Activated T-helper 2 cell treated with anti-CD3 and anti-CD28 coated beads, Interferon-gamma antibody, Interleukin-2, Interleukin-4, amounts not matched to agents 10 μg/mL and 5 μg/mL and 100 μg/mL, durations not matched to agents 14 hours and 24 hours and 36 hours (primary cell): ENCODE measurements at places on chromosomes 5 and 9. TPM values are rescaled to one million over a fixed set of nuclear protein-coding genes. Genes with fewer than 3 reads are reported as not detected.

- no peak for DNase-seq
- no peaks in the 10 kb centered on the region for H3K36me3 ChIP-seq
- peaks cover 2% of the 10 kb centered on the region for H3K27me3 ChIP-seq
- peaks cover 4% of the 10 kb centered on the region for H3K4me1 ChIP-seq
These were observed 122.9 kb upstream of the DAB2 start for GRCh38 chr5:39547553-39548154.

- H3K27ac ChIP-seq, result no peak overlapping the region
- H3K4me1 ChIP-seq, result peaks cover 9% of the 10 kb centered on the region
- peaks cover 19% of the 10 kb centered on the region for H3K36me3 ChIP-seq
- no peak for DNase-seq
- H3K4me3 ChIP-seq, result no peak overlapping the region
These were observed 36.9 kb downstream of the SCAI start for GRCh38 chr9:125106285-125106893.

DNA sequence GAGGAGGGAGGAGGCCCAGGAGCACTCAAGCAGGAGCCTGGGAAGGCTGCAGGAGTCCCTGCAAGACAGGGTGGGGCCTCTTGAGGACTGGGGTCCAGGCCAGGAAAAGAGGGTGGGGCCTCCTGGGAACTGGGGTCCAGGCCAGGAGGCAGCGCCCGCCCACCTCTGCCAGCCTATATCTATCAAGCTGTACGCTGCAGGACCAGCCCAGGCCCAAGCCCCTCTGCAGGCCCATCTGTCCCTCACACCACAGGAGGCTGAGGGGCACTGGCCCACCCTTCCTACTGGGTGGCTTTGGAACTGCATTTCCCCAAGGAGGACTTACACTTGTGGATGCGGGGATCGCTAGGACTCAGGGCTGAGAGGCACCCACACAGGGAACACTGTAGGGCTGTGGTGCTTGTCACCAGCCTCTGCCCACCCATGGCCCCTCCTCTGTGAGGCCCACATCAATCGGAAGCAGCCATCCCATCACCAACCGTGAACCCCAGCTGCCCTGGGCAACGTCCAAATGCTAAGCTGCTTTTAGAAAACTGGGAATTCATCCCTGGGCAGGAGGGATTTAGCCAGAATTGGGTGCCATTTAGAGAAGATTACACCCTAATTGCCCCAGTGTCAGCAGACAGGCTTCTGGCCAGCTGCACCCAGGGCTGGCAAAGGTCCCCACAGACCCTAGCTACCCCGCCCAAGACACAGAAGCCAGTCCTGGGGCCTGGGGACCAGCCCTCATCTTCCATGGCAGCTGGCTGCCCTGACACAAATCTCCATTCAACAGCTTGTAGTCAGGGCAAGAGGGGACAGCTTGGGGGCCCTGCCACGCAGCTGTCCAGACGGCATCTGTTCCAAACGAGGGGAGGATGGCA, 15.3 kb downstream of the BICD2 start:
- H3K27me3 ChIP-seq, result no peaks in the 10 kb centered on the region
- no peak overlapping the region for H3K4me3 ChIP-seq
- no peak for DNase-seq
- peaks cover 4% of the 10 kb centered on the region for H3K36me3 ChIP-seq

DNA sequence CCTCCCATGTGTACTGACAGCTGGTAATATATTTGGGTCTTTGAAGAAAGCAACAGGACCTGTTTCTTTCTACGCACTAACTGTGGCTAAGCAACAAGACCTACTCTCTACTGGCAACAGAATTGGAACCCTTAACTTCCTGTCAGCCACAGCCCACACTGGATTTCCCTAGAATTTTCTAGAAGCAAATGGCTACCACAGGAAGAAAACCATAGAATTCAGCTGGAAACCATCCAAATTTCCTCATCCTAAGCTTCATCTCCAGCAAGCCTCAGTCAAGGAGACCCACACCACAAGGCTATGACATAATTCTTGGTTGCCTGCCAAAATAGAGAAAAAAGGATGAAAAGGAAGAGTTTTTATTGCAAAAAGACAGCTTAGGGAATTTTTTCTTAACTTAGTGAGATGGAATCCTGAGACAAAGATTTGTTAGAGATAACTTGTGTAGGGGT, 171.8 kb upstream of the TNC start:
- no peaks in the 10 kb centered on the region for H3K4me1 ChIP-seq
- DNase-seq, result no peak
- no peaks in the 10 kb centered on the region for H3K27me3 ChIP-seq
- no peaks in the 10 kb centered on the region for H3K36me3 ChIP-seq
- no peak overlapping the region for H3K27ac ChIP-seq
- H3K4me3 ChIP-seq, result no peak overlapping the region

- no peak overlapping the region for H3K4me3 ChIP-seq
- peaks cover 15% of the 10 kb centered on the region for H3K27me3 ChIP-seq
- no peaks in the 10 kb centered on the region for H3K4me1 ChIP-seq
- H3K36me3 ChIP-seq, result no peaks in the 10 kb centered on the region
These were observed 98.0 kb downstream of the ENC1 start for GRCh38 chr5:74542482-74542881.

- no peaks in the 10 kb centered on the region for H3K36me3 ChIP-seq
- DNase-seq, result no peak
- H3K27me3 ChIP-seq, result no peaks in the 10 kb centered on the region
- no peak overlapping the region for H3K4me3 ChIP-seq
These were observed 31.2 kb upstream of the MROH2B start for GRCh38 chr5:41102341-41102740.

DNA sequence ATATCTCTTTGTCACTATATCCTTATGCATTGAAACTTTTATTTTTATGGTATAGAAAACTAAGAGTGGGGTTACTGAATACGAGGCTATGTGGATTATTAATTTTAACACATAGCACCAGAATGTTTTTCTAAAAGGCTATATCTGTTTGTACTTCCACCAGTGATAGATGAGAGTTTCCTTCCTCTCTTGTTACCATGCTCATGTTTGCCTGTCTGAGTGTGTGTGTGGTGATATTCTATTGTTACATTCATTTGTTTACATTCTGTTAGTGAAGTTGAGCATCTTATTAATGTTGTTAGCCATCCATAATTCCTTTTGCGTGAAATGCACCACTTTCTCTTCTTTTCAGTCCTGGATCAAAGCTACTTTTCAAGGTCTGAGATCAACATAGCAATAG, 54.1 kb upstream of the ALDH1A1 start:
- H3K4me3 ChIP-seq, result no peak overlapping the region
- no peak for DNase-seq
- no peaks in the 10 kb centered on the region for H3K36me3 ChIP-seq
- no peaks in the 10 kb centered on the region for H3K4me1 ChIP-seq
- peaks cover 9% of the 10 kb centered on the region for H3K27me3 ChIP-seq

- no peak overlapping the region for H3K27ac ChIP-seq
- DNase-seq, result no peak
- peaks cover 68% of the 10 kb centered on the region for H3K36me3 ChIP-seq
- H3K4me1 ChIP-seq, result peaks cover 19% of the 10 kb centered on the region
- no peaks in the 10 kb centered on the region for H3K27me3 ChIP-seq
These were observed 19.1 kb downstream of the STX17 start for GRCh38 chr9:99925541-99925940.

DNA sequence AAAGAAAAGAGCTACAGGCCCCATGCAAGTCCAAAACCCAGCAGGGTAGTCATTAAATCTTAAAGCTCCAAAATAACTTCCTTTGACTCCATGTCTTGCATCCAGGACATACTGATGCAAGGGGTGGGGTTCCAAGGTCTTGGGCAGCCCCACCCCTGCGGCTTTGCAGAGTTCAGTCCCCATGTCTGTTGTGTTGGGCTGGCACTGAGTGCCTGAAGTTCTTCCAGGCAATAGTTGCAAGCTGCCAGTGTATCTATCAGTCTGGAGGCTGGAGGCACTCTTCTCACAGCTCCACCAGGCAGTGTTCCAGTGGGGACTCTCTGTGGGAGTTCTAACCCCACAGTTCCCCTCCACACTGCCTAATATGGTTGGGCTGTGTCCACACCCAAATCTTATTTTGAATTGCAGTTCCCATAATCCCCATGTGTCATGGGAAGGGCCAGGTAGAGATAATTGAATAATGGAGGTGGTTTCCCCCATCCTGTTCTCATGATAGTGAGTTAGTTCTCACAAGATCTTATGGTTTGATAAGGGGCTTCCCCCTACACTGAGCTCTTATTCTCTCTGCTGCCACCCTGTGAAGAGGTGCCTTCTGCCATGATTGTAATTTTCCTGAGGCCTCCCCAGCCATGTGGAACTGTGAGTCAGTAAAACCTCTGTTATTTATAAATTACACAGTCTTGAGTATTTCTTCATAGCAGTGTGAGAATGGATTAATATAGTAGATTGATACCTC, 237.5 kb upstream of the ADRA1B start:
- no peak overlapping the region for H3K4me3 ChIP-seq
- H3K27me3 ChIP-seq, result no peaks in the 10 kb centered on the region
- H3K36me3 ChIP-seq, result no peaks in the 10 kb centered on the region
- no peak for DNase-seq
- no peaks in the 10 kb centered on the region for H3K4me1 ChIP-seq

GRCh38 chr9:95429096-95429495, 87.7 kb downstream of the PTCH1 start:
- H3K27ac ChIP-seq, result no peak overlapping the region
- no peaks in the 10 kb centered on the region for H3K36me3 ChIP-seq
- peaks cover 13% of the 10 kb centered on the region for H3K27me3 ChIP-seq
- peaks cover 9% of the 10 kb centered on the region for H3K4me1 ChIP-seq
- DNase-seq, result no peak

- H3K27me3 ChIP-seq, result no peaks in the 10 kb centered on the region
- DNase-seq, result no peak
- H3K4me3 ChIP-seq, result no peak overlapping the region
- H3K4me1 ChIP-seq, result no peaks in the 10 kb centered on the region
- H3K36me3 ChIP-seq, result no peaks in the 10 kb centered on the region
These were observed 160.8 kb upstream of the KLF4 start for GRCh38 chr9:107650321-107650720.

- H3K36me3 ChIP-seq, result no peaks in the 10 kb centered on the region
- H3K27me3 ChIP-seq, result no peaks in the 10 kb centered on the region
- H3K27ac ChIP-seq, result no peak overlapping the region
- no peak for DNase-seq
- peaks cover 10% of the 10 kb centered on the region for H3K4me1 ChIP-seq
- no peak overlapping the region for H3K4me3 ChIP-seq
These were observed 94.1 kb downstream of the APBA1 start for GRCh38 chr9:69578026-69578425.

- DNase-seq, result no peak
- no peaks in the 10 kb centered on the region for H3K27me3 ChIP-seq
- no peaks in the 10 kb centered on the region for H3K36me3 ChIP-seq
- H3K27ac ChIP-seq, result no peak overlapping the region
- no peaks in the 10 kb centered on the region for H3K4me1 ChIP-seq
These were observed 327.2 kb downstream of the SLF1 start for GRCh38 chr5:94945656-94946055.

DNA sequence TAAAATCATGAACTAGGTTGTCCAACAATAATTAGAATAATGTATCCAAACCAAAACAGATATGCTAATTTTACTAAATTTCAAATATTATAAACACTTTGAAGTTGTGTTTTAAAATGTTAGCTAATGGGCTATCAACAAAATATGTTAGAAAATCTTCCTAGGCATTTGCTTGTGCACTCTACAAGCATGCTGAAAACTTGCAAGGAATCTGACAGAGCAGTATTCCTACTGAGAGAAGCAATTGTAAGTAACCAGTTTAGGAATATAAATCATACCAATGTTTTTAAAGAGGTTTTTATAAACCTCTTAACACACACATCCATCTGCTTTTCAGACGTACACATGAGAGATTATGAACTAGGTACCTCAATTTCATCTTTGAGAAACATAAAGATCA, 228.4 kb upstream of the TBCA start:
- H3K27ac ChIP-seq, result no peak overlapping the region
- no peaks in the 10 kb centered on the region for H3K4me1 ChIP-seq
- H3K4me3 ChIP-seq, result no peak overlapping the region
- peaks cover 8% of the 10 kb centered on the region for H3K36me3 ChIP-seq
- no peak for DNase-seq

DNA sequence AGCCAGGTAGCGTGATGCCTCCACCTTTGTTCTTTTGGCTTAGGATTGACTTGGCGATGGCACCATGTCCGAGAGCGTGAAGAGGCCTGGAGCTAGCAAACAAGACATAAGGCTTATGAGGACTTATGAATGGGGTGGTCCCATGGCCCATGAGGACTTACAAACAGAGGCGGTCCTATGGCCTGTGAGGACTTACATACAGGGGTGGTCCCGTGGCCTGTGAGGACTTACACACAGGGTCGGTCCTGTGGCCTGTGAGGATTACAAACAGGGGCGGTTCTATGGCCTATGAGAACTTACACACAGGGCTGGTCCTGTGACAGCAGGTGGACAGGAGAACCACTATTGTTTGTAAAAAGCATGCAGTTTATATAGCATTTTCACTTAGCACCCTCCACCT, 21.3 kb upstream of the FOXD1 start:
- DNase-seq, result no peak
- H3K36me3 ChIP-seq, result no peaks in the 10 kb centered on the region
- no peak overlapping the region for H3K4me3 ChIP-seq
- peaks cover 18% of the 10 kb centered on the region for H3K27me3 ChIP-seq
- H3K4me1 ChIP-seq, result no peaks in the 10 kb centered on the region

DNA sequence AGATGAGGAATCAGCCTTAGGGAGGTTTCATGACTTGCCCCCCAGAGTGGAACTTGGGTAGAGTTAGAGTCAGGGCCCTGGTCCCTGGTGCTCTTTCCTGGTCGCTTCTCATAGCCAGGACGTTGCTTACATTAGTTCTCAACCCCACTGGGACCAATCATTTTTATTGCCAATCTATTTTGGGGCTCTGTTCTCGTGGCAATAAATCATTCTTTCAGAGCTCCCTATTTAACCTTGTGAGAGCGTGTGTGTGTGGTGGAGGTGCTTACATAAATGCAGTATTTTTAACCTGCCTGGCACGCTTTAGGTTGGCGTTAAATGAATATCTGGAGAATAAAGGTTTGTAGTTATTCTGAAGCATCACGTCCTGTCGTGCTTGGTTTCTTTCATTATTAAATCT, 4.1 kb downstream of the TRIO start:
- DNase-seq, result no peak
- no peaks in the 10 kb centered on the region for H3K36me3 ChIP-seq
- no peak overlapping the region for H3K4me3 ChIP-seq
- H3K27me3 ChIP-seq, result peaks cover 50% of the 10 kb centered on the region

Gene TMEFF1
- 0.52 and 1.1 TPM in 2 replicates for total RNA-seq

Gene DMRT3
- not detected in 2 replicates for total RNA-seq

Gene PAEP
- not detected in 2 replicates for total RNA-seq

Gene UBE2QL1
- total RNA-seq, result 0.67 and 0.68 TPM in 2 replicates

Gene PCDHB12
- total RNA-seq, result not detected in 2 replicates

Gene ARSI
- not detected in 2 replicates for total RNA-seq

Gene ADGRD2
- not detected in 2 replicates for total RNA-seq

Gene UBE2R2
- 43.1 and 44.1 TPM in 2 replicates for total RNA-seq

Gene FBN2
- not detected in 2 replicates for total RNA-seq

Gene KIF24
- total RNA-seq, result 4.8 and 5.0 TPM in 2 replicates

Gene EGFLAM
- not detected in 2 replicates for total RNA-seq
